NCI-H187 (cell line): ENCODE measurements at places on chromosomes 1 and 21.

- no peak for DNase-seq
Measured at GRCh38 chr1:235351441-235351840, 15.8 kb upstream of the TBCE start.

- DNase-seq = peak; percentile 99
Measured at GRCh38 chr1:161021165-161021969, 415 bp upstream of the F11R start.

DNA sequence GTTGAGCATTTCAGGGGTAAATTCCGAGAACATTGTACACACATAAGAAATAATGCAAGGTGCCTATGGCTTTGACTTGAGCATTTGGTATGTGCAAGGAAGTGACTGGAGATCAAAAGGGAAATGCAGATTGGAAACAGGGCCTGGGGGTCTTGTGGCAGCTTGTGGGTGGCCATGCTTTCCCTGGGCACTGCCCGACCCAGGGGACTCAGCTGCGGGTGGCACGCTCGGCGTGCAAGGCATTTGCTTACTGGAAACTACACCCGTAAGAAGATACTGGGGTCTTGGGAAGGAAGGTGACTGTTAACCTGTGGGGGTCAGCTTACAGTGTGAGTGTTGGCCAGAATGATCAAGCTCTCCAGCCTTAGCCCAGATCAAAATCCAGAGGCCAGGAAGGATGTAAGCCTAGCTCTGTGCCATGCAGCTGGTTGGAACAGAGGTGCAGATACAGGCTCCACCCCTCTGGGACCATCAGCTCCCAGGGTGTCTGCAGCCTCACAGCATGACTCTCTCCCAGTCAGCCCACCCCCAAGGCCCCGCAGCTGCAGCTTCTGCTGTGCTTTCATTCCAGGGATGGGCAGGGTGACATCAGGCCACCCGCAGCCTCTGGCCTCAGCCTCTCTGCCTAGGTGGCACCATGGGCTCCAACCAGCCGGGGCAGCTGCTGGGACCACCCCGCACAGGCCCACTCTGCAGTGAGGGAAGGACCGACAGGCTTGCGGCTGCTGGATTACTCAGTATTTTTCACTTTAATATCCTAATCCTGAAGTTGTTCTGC is 55.1 kb downstream of the KIF26B start:
- DNase-seq = no peak

GRCh38 chr1:58732087-58732775 is 32.4 kb upstream of the MYSM1 start:
- DNase-seq = no peak

DNA sequence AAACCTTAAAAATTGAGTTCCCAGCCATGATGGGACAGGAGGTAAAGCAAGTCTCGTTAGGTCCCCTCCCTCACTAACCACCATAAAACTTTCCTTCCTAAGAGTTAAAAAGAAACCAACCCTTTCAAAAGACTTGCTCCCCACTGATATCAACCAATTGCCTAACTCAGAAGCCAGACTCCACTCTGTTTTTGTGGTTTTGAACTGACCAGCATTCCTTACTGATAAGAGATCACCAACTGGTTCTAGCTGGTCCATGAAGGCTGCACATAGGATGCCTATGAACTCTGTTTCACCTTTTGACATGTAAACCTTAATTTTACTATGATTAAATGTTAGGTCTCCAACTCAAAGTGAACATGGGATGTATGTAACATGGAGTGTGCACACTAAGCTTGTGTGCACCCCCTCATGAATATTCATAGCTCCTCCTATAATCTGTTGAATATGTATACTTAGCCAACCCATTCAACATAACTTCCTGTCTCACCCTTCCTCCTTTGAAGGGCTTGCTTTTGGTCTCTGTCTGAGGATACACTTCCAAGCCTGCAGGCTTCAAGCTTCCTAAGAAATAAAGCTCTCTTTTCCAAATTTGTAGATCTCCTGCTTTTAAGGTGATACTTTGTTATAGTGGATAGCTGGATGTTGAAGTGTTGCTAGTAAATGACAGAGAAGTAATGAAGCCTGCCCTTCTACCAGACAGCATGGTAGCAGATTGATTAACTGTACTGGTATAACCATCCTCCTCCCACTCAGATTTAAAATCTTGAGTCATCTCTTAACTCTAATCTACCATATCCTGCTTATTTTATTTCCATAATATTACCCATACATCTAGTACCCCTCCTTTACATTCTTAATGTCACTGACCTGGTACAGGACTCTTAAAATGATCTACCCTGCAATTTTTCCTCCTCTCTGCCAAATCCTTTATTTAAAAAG is 95.6 kb downstream of the ZNF644 start:
- DNase-seq = no peak

DNA sequence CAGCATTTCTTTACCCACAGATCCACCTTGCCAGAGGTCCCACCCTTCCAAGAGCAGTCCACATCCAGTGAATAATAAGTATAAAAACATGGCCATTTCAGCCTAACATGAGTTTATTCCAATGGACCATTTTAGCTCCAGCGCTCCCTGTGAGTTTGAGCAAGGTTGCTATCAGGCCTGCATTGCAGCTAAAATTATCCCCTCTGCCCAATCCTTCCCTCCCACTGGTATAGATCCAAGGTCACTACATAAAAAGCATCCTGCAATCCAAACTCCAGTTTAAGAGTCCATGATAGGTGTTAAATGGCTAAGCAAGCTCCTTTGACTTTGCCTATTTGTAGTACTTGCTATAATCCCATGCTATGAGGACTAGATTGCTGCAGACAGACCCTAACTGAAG is 35.6 kb downstream of the SLC5A9 start:
- DNase-seq = no peak

- DNase-seq = peak; percentile 42
Measured at GRCh38 chr1:100188617-100189016, 10.6 kb upstream of the LRRC39 start.

GRCh38 chr1:157482174-157482573 is 70.1 kb downstream of the FCRL5 start:
- DNase-seq = no peak

DNA sequence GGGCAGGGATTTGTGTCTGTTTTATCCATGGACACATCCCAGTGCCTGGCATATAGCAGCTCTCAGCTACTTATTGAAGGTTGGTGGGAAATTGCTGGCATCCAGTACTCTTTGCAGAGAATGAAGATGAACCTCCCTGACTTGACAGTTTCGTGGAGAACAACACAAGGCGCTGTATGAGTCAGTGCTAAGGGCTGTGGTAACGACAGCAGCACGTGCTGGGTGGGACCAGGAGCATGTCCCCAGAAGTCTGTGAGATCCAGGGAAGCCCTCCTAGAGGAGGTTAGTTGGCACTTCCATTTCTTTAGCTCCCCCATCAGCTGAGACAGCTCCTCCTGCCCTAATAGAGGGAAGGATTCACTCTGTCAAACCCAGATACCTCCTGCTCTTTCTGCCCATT is 25.9 kb upstream of the IL19 start:
- no peak for DNase-seq

- DNase-seq = no peak
Measured at GRCh38 chr1:87137342-87137739, 191.3 kb upstream of the LMO4 start.

GRCh38 chr1:54559771-54560231 is 11.8 kb downstream of the ACOT11 start:
- no peak for DNase-seq

DNA sequence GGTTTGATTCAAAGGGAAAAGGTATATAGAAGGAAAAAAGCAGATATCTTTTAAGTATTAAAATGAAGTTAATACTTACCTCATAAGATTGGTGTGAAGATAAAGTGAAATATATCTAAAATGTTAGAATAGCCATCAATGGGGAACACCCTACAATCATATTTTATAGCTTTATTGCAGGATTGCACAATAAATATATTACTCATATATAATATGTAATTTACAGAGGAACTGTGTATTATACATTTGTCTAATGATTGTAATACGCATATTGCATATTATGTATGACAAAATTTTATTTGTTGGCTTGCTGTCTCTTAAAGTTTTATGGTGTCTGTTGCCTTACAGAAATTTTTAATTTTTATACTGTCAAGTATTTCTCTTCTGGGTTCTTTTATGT is 47.8 kb downstream of the UCHL5 start:
- DNase-seq = no peak

GRCh38 chr1:201084295-201084694 is 27.9 kb downstream of the CACNA1S start:
- no peak for DNase-seq

DNA sequence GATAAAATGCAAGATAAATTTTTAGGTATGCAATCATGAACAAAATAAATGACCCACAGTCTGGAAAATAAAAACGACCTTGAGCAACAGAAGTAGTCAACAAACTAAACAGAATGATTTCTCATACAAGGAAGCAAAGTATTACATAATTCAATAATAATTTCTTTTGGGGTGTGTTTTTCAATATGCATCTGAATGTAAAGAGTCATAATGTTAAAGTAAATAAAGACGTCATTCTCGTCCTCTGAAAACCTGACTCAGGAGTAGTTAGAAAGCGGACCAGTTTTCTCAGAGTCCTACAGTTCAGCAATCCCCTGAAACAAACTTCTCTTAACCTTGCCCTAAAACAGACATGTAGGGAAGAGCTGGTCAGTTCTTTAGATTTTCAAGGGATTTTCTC is 18.6 kb downstream of the CDC42BPA start:
- DNase-seq = no peak

GRCh38 chr1:180309338-180309737 is 79.3 kb downstream of the LHX4 start:
- no peak for DNase-seq

- DNase-seq = no peak
Measured at GRCh38 chr1:151344291-151344690, 2.8 kb downstream of the RFX5 start.

DNA sequence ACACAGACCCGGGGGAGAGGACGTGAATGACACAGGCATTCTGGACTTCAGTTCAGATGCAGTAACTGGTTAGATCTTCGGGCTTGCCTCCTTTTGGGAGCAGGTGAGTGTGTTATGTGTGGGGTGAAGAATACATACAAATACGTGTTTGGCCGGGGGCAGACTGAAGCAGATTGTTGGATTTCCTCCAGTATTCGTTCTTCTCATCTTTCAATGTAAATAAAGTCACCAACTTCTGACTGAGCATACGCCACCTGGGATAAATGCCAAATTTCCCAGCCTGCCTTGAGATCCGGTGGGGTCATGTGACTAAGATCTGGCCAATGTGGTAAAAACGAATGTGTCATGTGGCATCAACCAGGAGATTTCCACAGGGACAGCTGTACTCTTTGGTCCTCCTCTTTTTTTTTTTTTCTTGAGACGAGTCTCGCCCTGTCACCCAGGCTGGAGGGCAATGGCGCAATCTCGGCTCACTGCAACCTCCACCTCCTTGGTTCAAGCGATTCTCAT is 189.8 kb downstream of the RGS7 start:
- DNase-seq = no peak

GRCh38 chr1:159207774-159208173 is 3.1 kb downstream of the ACKR1 start:
- no peak for DNase-seq

DNA sequence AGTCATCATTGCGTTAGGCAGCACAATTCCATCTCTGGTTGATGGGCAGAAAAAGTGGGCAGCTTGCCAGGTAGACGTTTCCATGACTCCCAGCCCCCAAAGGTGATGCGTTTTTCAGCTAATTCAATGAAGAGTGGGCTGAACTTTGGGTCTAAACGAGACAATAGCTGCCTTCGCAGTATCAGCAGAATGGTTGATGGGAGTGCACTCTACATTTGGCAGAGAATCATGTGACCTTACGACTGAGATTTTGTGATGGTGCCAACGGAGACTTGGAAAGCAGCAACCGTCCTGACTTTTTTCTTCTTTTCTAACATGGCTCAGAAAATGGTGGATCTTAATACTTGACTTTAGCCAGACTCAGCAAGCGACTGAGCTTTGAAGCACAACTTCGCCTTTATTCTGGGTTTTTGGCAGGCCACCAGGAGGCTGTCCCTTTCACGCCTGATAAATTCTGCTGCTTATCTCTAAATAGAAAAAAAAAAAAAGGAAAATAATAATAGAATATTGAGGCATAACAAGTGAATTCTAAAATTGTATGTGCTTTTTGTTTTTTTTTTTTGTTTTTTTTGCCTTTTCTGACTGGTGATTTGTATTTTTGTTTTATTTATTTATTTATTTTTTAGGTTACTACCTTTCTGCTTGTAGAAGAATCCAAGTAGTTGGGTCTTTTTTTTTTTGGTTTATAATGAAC is 804.8 kb downstream of the USP25 start:
- no peak for DNase-seq

- DNase-seq = peak; percentile 12
Measured at GRCh38 chr21:31098576-31099005, 60.3 kb upstream of the KRTAP19-8 start.

- no peak for DNase-seq
Measured at GRCh38 chr1:79460773-79461436, 454.4 kb upstream of the ADGRL4 start.

GRCh38 chr1:185934476-185935189 is 200.4 kb downstream of the HMCN1 start:
- DNase-seq = no peak

DNA sequence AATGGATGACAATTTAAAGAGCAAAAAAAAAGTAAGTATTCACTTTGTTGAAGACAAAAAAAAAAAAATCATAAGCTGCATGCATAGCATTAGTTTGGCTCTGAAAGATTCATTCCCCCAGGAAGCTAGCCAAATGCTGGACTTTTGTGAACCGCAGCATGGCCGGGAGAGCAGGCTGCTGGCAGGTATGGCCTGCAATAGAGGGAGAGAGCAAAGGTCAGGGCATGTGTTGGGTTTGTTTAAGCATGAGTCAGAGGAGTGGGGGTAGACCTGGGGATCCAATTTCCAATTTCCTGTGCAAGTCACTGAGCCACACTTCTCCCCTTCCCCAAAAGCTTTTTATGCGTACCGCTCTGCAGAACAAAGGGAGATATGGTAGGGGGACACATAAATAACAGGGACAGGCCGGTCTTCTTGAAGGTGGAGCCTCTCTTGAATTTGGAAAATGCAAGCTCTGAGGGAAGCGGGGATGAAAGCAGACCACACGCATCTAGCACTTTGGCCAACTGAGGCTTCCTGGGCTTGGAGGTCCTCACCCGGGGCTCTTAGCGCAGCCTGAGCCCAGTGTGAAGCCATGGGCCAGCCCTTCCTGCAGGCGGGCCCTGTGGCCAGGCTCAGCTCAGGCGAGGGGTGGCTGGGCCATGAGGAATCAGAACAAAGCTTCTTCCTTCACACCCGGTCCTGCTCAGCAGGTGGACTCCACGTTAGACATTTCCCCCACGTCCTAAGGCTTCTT is 171.1 kb downstream of the TOMM20 start:
- no peak for DNase-seq

GRCh38 chr1:5961601-5962000 is 30.6 kb downstream of the NPHP4 start:
- no peak for DNase-seq
